ENCODE measurements at places on chromosomes 5 and 9. TPM values are rescaled to one million over a fixed set of nuclear protein-coding genes. Genes with fewer than 3 reads are reported as not detected.
A peak's percentile ranks its signal among the peaks of the same experiment; 100 is the strongest.

GRCh38 chr5:10376544-10376943 lies 23.0 kb downstream of the MARCHF6 start:
- H3K4me1 ChIP-seq = peaks cover 48% of the 10 kb centered on the region
- no peak overlapping the region for H3K4me3 ChIP-seq
- no peaks in the 10 kb centered on the region for H3K27me3 ChIP-seq
- DNase-seq = no peak

GRCh38 chr5:114447084-114447773 lies 85.4 kb downstream of the KCNN2 start:
- H3K27ac ChIP-seq = no peak overlapping the region
- H3K4me3 ChIP-seq = no peak overlapping the region
- H3K27me3 ChIP-seq = no peaks in the 10 kb centered on the region
- H3K36me3 ChIP-seq = no peaks in the 10 kb centered on the region
- no peak for DNase-seq
- no peaks in the 10 kb centered on the region for H3K4me1 ChIP-seq

GRCh38 chr5:132265336-132266030 lies 8.0 kb downstream of the PDLIM4 start:
- peak; percentile 81 for DNase-seq
- peaks cover 10% of the 10 kb centered on the region for H3K36me3 ChIP-seq
- no peaks in the 10 kb centered on the region for H3K4me1 ChIP-seq
- H3K27me3 ChIP-seq = no peaks in the 10 kb centered on the region
- no peak overlapping the region for H3K4me3 ChIP-seq

GRCh38 chr5:163033656-163034055 lies 403.7 kb upstream of the CCNG1 start:
- H3K4me3 ChIP-seq = no peak overlapping the region
- H3K36me3 ChIP-seq = no peaks in the 10 kb centered on the region
- no peaks in the 10 kb centered on the region for H3K27me3 ChIP-seq
- no peaks in the 10 kb centered on the region for H3K4me1 ChIP-seq
- H3K27ac ChIP-seq = no peak overlapping the region
- no peak for DNase-seq

GRCh38 chr9:120383611-120383998 lies 196.4 kb downstream of the CDK5RAP2 start:
- H3K4me1 ChIP-seq = peaks cover 12% of the 10 kb centered on the region
- no peaks in the 10 kb centered on the region for H3K27me3 ChIP-seq
- no peak overlapping the region for H3K27ac ChIP-seq
- H3K36me3 ChIP-seq = no peaks in the 10 kb centered on the region
- no peak overlapping the region for H3K4me3 ChIP-seq
- DNase-seq = no peak

- no peaks in the 10 kb centered on the region for H3K4me1 ChIP-seq
- H3K36me3 ChIP-seq = no peaks in the 10 kb centered on the region
- H3K27me3 ChIP-seq = no peaks in the 10 kb centered on the region
- no peak overlapping the region for H3K4me3 ChIP-seq
- DNase-seq = no peak
- no peak overlapping the region for H3K27ac ChIP-seq
Measured at GRCh38 chr9:94839398-94839797, 112.9 kb downstream of the AOPEP start.

- peaks cover 6% of the 10 kb centered on the region for H3K27me3 ChIP-seq
- no peak for DNase-seq
- no peaks in the 10 kb centered on the region for H3K4me1 ChIP-seq
- H3K4me3 ChIP-seq = no peak overlapping the region
Measured at GRCh38 chr5:51377151-51378060, 5.8 kb upstream of the ISL1 start.

DNA sequence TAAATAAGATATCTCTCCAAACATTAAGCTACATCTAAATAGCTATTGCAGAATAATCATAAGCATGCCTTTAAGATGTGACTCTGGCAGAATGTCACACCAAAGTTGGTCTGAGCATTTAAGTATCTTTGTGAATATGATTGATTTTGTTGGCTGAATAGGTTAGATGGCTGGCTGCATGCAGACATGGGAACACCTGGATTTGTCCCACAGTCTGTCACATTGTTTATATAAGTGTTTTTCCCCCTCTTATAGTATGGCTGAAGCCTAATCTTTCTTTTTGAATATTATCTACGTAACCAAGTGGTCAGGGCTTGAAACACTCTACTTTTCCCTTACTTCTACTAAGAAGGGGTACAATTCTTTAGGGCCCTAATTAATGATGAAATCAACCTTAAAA lies 36.2 kb downstream of the PCSK1 start:
- no peaks in the 10 kb centered on the region for H3K27me3 ChIP-seq
- H3K4me1 ChIP-seq = no peaks in the 10 kb centered on the region
- DNase-seq = no peak
- no peak overlapping the region for H3K27ac ChIP-seq
- H3K36me3 ChIP-seq = no peaks in the 10 kb centered on the region

DNA sequence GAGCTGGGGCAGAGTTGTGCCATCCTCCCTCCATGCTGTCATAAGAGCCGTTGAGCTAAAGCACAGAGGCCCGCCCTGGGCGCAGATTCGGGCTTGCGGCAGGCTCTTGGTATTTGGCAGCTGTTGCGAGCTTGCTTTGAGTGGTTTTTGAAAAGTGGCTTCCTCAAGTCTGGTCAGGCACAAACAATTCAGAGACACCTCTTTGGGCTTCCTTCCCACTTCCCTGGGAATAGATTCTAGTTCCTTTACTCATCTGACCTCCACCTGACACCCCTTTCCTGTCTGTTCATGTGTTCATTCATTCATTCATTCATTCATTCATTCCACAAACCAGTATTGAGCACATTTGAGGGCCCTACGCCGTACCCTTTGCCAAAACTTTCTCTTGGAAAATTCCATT lies 27.4 kb downstream of the NCS1 start:
- no peak overlapping the region for H3K4me3 ChIP-seq
- H3K27ac ChIP-seq = peak overlapping the region; percentile 43
- DNase-seq = no peak
- no peaks in the 10 kb centered on the region for H3K27me3 ChIP-seq

- H3K27me3 ChIP-seq = no peaks in the 10 kb centered on the region
- H3K4me3 ChIP-seq = no peak overlapping the region
- DNase-seq = no peak
- H3K27ac ChIP-seq = peak overlapping the region; percentile 0
- peaks cover 3% of the 10 kb centered on the region for H3K4me1 ChIP-seq
Measured at GRCh38 chr5:72326306-72326649, 6.1 kb downstream of the PTCD2 start.

GRCh38 chr5:61257421-61257820 lies 74.6 kb upstream of the ZSWIM6 start:
- no peaks in the 10 kb centered on the region for H3K27me3 ChIP-seq
- DNase-seq = no peak
- H3K27ac ChIP-seq = no peak overlapping the region
- H3K4me1 ChIP-seq = no peaks in the 10 kb centered on the region

- no peaks in the 10 kb centered on the region for H3K36me3 ChIP-seq
- no peak for DNase-seq
- H3K4me3 ChIP-seq = no peak overlapping the region
- no peaks in the 10 kb centered on the region for H3K27me3 ChIP-seq
- no peaks in the 10 kb centered on the region for H3K4me1 ChIP-seq
- H3K27ac ChIP-seq = no peak overlapping the region
Measured at GRCh38 chr5:128462330-128462729, 75.7 kb downstream of the FBN2 start.

DNA sequence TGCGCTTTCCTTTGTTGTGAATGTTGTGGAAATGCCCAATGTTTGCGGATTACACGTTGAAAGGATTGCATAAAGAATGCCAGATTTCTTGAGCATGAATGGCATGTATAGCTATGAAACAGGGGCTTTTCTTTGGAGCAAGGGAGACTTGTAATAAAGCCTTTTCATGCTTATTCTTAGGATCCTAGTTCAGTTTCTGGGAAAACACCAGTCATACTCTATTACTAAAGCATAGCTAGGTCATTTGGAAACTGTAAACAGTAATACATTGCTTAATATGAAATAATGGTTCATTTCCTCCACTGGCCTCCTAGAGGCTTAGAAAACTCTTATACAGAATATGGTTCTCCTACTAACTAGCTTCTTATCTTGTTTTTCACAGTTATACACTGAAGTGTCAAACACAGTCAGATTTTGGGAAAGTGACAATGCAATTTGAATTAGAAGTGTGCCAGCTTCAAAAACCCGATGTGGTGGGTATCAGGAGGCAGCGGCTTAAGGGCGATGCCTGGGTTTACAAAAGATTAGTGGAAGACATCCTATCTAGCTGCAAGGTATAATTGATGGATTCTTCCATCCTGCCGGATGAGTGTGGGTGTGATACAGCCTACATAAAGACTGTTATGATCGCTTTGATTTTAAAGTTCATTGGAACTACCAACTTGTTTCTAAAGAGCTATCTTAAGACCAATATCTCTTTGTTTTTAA lies 104.2 kb downstream of the MELK start:
- DNase-seq = no peak
- no peaks in the 10 kb centered on the region for H3K4me1 ChIP-seq
- no peaks in the 10 kb centered on the region for H3K36me3 ChIP-seq
- no peak overlapping the region for H3K27ac ChIP-seq
- H3K27me3 ChIP-seq = no peaks in the 10 kb centered on the region

GRCh38 chr9:69549310-69550202 lies 122.6 kb downstream of the APBA1 start:
- DNase-seq = no peak
- H3K36me3 ChIP-seq = no peaks in the 10 kb centered on the region
- no peaks in the 10 kb centered on the region for H3K4me1 ChIP-seq
- H3K4me3 ChIP-seq = no peak overlapping the region

GRCh38 chr9:89712283-89712682 lies 107.5 kb downstream of the GADD45G start:
- H3K36me3 ChIP-seq = no peaks in the 10 kb centered on the region
- H3K27me3 ChIP-seq = no peaks in the 10 kb centered on the region
- H3K27ac ChIP-seq = no peak overlapping the region
- no peak for DNase-seq
- H3K4me3 ChIP-seq = no peak overlapping the region

DNA sequence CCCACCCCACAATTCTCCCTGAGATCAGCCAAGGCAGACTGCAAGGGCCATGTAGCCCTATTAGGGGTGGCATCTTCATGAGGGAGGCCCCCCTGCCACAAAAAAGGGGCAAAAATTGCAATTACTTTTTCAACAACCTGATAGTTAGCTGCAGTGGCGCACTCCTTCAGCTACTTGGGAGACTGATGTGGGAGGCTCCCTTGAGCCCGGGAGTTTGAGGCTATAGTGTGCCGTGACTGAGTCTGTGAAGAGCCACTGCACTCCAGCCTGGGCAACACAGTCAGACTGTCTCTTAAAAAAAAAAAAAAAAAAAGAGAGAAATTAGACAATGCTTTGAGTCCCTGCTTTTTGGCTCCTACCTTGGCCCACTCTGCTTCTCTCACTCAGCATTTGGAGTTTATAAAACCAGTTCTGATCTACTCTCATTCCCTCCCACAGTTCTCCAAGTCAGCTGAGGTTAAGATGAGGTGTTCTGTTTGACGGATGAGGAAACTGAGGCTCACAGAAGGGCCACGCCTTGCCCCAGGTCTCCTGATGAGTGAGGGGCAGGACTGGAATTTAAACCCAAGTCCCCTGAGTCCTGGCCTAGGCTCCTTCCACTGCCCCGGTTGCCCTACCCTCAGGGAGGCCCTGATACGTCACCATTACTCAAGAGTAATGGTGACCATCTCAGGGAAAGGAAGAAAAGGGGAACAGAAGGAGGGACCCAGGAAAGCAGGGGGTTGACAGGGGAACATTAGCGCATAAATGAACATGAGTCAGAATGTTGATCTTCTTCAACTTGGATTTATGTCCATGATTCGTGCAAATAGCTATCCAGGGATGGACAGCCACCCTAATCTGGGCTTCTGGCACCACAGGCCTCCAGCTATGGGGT lies 9.0 kb downstream of the GPX3 start:
- H3K27ac ChIP-seq = peak overlapping the region; percentile 49
- no peak overlapping the region for H3K4me3 ChIP-seq
- no peaks in the 10 kb centered on the region for H3K27me3 ChIP-seq
- H3K4me1 ChIP-seq = no peaks in the 10 kb centered on the region
- DNase-seq = no peak

DNA sequence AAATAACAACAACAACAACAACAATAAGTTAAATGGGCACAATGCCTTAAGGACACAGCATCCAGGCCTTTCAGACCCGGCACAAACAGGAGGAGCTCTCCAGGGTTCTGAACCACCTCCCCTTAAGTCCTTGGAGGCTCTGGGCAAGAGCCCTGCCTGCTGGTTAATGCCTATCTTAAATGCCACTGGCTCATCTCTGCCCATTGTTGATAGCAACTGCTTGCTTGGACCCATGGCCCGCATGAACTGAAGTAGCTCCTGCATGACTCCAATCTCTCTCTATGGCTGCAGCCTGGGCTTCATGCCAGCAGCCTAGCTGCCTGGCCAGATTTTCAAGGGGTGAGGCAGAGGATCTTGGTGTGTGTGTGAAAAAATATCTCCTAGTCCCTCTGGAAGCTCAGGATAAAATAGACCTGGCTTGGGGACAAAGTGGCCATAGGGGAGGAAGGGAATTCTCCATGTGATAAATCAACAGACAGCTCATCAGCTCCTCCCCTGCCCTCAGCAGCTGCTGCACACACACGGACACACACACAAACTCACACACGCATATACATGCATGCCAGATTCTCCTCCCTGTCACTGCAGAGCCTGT lies 27.4 kb downstream of the FAM219A start:
- no peaks in the 10 kb centered on the region for H3K36me3 ChIP-seq
- no peaks in the 10 kb centered on the region for H3K27me3 ChIP-seq
- no peak overlapping the region for H3K27ac ChIP-seq
- H3K4me3 ChIP-seq = no peak overlapping the region

DNA sequence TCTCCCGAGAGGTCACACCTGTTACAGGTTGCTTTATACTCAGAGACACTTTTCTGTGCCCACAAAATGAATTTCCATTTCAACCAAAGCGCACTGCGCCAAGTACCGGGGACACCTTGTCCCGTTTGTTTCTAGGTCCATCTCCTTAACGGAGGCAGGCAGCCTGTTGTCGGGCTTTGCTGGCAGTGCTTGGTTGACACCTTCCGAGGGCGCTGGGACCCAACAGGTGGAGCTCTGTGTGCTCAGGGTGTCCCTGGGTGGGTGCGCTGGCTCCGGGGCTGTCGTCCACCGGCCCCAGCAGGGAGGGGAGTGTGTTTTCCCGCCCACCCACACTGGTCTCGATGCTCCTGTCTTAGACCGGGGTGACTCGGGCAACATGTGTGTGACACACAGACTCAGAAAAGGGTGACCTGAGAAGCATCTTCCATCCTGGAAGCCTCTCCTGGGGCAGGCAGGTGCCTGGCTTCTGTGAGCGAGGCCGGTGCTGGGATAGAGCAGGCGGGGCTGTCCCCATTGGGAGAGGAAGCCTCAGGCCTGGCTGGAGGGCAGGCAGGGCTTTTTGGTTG lies 8.5 kb downstream of the RNU6ATAC start:
- H3K4me1 ChIP-seq = no peaks in the 10 kb centered on the region
- H3K27ac ChIP-seq = no peak overlapping the region
- no peaks in the 10 kb centered on the region for H3K27me3 ChIP-seq
- peaks cover 71% of the 10 kb centered on the region for H3K36me3 ChIP-seq
- no peak overlapping the region for H3K4me3 ChIP-seq
- no peak for DNase-seq

TAF1L gene
- total RNA-seq = not detected

SOHLH1 gene
- not detected for total RNA-seq

CAMSAP1 gene
- total RNA-seq = 19.4 TPM

PHF24 gene
- 0.67 TPM for total RNA-seq

TLE1 gene
- total RNA-seq = 17.1 TPM

RETREG1 gene
- total RNA-seq = 102 TPM

HCN1 gene
- 4.4 TPM for total RNA-seq

SVEP1 gene
- total RNA-seq = 12.7 TPM

JAKMIP2 gene
- 0.33 TPM for total RNA-seq

PIP5K1B gene
- total RNA-seq = 44.8 TPM

PCDHB5 gene
- total RNA-seq = 4.3 TPM

SERINC5 gene
- total RNA-seq = 9.2 TPM

ANKRD31 gene
- total RNA-seq = 0.08 TPM
